ENCODE measurements at places on chromosomes 3 and 15. TPM values are rescaled to one million over a fixed set of nuclear protein-coding genes. Genes with fewer than 3 reads are reported as not detected.
A peak's percentile ranks its signal among the peaks of the same experiment; 100 is the strongest.

The EPHB1 gene
- 0.46 TPM for total RNA-seq

The TMEM40 gene
- total RNA-seq = 1.3 TPM

The IQCH gene
- total RNA-seq = 3.9 TPM

The LDHAL6B gene
- not detected for total RNA-seq

The LRRIQ4 gene
- total RNA-seq = not detected

The C3orf85 gene
- not detected for total RNA-seq

The GNAT1 gene
- not detected for total RNA-seq

The ZNF860 gene
- 8.9 TPM for total RNA-seq

The FAM81A gene
- total RNA-seq = 7.3 TPM

The LRRC28 gene
- total RNA-seq = 39.3 TPM

The SLCO2A1 gene
- 0.62 TPM for total RNA-seq

The TBC1D21 gene
- total RNA-seq = not detected

DNA sequence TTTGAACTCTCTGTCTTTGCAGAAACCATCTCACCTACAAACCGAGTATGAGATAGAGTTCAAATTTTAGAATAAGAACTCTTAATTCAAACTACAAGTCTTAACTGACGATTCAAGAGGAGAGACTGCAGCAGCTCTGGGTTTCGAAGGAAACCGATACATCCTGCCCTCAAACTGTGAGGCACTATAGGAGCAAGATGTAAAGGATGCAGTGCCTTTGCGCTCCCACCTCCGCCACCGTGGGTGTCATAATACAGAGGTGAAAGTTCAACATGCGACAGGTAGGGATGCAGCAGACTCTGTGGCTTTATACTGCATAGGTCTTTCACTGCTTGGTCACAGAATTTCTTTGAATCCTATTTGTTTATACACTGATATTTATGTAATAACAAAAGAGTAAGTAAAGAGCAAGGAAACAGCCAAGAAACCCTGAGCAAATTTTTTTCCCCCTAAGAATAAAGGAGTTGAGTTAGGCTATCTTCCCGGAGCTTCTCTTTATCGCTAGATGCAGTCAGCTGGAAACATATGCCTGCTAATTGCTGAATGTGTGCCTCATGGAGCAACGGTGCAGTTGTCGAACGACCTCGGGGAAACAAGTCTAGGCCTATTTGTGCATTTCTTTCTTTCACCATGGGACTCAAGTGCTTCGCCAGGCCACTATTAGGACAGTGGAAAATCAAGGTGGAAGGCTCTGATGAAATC, 1097.6 kb upstream of the CFAP20DC start:
- DNase-seq = no peak

GRCh38 chr3:142958707-142959106, 4.8 kb downstream of the PAQR9 start:
- peak; percentile 17 for DNase-seq

DNA sequence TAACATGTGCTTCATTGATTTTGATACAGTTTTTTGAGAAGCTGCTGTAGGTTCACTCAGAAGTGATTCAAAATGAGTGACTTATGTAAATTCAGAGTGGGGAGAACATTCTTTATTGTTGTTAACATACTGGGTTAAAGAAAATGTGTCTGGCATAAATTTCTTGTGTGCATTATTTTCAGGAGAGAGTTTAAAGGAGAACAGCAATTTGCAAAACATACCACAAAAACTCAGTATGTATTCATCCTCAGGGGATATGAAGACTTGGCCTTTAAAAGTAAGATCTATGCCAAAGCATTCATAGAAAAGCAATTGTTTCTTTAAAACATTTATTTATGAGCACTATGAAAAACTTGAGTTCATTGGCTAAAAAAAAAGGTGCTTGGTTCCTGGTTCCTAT, 1089.8 kb downstream of the ROBO2 start:
- no peak for DNase-seq

DNA sequence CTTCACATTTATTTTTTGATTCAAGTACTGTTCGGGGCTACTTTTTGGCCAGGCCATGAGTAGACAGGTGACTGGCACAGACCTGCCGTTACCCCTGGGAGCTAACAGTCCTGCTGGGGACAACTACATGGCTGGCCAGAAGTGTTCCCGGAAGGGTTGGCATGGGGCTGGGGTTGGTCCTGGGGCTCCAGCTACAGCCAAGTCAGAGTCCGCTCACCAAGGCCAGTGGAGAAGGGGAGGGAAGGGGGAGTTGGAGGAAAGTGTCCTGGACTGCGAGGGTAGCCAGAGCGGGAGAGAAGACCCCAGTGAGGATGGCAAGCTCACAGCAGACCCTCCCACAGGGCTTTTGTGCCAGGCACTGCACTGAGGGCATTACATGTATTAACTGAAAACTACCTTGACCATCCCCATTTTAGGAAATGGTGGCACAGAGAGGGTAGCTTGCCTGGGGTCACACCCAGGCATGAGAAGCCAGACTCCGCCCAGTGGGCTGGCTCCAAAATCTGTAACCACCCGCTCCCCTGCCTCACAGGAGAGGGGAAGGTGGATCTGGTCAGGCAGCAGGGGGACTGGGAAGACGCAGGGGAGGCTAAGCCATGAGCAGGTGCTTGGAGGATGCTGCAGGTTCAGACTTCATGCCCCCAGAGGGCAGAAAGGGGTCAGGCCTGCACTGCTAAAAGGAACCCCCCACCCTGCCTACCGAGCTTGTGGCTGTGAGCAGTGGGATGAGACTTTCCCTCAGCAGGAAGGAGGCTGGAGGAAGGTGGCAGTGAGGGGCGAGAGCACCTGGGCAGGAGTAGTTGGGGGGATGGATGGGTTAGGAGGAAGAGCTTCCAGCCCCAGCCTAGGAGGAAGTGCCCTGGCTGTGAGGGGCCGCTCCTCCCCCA, 38.3 kb upstream of the ESYT3 start:
- no peak for DNase-seq

- no peak for DNase-seq
Measured at GRCh38 chr15:60264566-60264965, 133.2 kb downstream of the ANXA2 start.

GRCh38 chr3:179967622-179968021, 69.1 kb downstream of the PEX5L start:
- no peak for DNase-seq

- no peak for DNase-seq
Measured at GRCh38 chr3:11346416-11346815, 74.2 kb downstream of the ATG7 start.

DNA sequence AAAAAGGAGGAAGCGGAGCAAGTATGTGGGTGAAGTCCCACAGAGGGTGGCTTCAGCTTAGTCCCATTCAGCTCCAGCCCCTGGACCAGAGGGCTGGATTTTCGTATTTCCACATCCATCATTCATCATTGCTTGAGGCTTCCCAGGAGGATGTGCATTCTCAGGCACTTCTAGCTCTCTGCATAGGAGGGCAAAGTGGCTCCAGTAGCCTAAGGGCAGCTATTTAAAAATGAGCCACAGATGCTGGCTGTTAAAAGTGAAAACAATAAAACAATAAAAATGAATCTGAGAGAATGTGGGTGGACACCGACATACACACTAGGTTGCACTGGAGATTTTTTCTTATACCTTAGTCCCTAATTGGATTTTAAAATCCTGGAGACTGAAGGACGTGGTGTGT, 629.2 kb upstream of the ZNF385D start:
- DNase-seq = no peak

GRCh38 chr15:47516972-47517371, 200.3 kb upstream of the SEMA6D start:
- DNase-seq = no peak

- DNase-seq = no peak
Measured at GRCh38 chr15:21260966-21261395, 179.3 kb downstream of the POTEB3 start.

DNA sequence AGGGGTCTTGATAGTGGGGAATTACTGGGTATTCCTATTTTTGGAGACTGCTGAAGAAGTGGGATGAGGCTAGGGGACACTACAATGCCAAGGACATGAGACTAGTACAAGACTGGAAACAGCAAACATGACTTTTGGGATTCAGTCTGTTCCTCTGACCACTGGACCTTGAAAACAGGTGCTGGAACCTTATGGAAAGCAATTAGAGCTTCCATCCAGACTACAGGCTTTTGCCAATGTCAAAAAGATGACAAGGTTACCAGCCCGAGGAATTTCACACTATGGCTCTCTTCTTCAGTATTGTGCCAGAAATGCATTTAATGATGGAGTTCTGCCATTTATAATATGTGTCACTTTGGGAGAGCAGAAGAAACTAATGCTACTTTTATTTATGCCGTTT, 282.6 kb downstream of the GAP43 start:
- DNase-seq = no peak

- peak; percentile 61 for DNase-seq
Measured at GRCh38 chr3:114383875-114384557, 90.2 kb downstream of the TIGIT start.

DNA sequence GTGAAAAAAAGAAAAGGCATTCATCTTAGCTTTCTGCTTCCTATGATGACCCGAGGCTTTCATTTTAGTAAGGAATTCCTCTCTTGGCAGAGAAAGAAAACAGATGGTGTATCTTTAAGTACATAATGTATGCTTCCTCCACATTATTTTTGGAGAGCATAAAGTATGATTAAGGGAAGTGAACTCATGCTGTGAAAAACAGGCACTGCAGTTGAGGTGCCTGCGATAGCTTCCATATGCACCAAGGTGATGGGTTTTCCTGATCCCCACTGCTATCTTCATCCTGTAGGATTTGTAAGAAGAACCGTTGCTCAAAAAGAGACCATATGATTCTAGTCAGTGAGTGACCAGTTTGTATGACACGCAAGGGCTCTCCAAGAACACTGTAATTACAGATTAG, 411.5 kb upstream of the MCTP2 start:
- DNase-seq = no peak

- no peak for DNase-seq
Measured at GRCh38 chr3:28912120-28912885, 368.6 kb upstream of the RBMS3 start.

DNA sequence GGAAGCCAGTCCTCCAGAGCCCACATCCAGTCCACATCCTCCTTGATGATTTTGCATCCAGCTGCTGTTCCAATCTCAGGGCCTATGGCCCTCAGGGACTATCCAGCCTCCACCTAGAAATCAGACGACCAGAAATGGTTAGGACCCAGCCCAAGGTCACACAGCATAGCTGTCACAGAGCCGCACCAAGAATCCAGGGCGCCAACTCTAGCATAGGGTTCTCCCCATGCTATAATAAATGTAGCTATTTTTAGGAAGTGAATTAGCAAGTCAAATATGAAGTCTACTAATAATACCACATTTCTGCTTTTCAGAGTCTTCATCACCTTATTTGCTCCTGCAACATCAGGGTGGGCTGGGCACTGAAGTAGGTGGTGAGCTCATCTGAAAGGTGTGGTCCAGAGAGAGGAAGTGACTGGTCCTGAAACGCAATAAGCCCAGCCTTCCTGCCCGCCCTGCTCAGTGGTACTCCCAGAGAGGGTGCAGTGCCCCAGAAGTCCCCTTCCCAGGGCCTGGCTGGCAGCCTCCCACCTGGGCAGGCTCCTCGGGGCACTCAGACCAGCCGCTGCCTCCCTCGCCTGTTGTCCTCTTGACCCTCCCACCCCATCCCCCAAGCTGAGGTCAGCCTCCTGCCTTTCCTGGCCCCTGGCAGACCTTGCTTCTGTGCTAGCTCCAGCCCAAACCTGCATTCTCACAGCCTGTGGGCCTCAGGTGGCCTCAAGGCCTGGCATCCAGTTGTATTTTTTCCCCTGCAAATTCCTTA, 17.6 kb upstream of the CYP11A1 start:
- DNase-seq = no peak

DNA sequence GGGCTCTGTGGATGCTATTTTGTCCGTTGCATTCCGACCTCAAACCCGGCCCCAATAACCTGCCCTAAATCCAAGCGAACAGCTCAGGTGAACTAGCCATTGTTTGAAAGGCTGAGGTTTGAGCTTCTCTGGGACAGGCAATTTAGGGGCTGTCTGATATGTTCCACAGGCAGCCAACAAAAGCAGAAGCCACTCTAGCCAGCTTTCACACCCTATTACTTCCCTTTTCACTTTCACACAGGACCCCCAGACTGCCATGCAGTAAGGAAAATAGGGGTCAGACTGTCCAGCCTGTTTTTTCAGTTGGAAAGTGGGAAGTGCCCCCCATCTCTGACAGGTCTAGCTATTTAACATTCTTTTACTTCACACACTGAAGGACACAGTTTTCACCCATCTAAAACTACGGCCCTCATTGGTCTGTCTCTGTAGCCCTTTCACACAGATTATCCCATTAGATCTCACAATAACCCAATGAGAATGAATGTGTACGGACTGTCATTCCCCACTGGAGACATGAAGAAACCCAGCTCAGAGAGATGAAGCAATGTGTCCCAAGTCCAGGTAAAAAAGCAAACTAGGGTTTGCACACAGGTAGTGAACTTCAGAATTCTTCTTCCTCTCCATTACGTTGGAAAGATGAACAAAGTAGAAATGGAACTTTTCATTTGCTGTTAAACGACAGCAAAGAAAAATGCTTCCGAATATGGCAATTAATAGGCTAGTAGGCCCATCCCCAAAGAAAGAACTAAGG, 1.9 kb downstream of the CCDC12 start:
- DNase-seq = no peak

- DNase-seq = no peak
Measured at GRCh38 chr15:98651036-98651481, 2.7 kb downstream of the IGF1R start.

DNA sequence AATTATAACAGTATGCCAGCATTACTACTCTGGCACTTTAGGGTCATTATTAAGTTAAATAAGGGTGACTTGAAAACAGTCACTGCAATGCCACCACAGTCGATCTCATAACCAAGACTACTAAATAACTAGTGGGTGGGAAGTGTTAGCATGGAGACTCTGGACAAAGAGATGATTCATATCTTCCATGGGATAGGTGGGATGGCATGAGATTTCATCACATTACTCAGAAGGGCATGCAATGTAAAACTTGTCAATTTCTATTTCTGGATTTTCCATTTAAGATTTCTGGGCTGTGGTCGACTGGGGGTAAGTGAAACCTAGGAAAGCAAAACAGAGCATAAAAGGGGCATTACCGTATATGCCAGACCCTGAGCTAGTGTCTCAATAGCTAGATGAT, 538.9 kb upstream of the GRM7 start:
- no peak for DNase-seq

GRCh38 chr3:11185564-11186317, 31.4 kb downstream of the HRH1 start:
- DNase-seq = peak; percentile 36

DNA sequence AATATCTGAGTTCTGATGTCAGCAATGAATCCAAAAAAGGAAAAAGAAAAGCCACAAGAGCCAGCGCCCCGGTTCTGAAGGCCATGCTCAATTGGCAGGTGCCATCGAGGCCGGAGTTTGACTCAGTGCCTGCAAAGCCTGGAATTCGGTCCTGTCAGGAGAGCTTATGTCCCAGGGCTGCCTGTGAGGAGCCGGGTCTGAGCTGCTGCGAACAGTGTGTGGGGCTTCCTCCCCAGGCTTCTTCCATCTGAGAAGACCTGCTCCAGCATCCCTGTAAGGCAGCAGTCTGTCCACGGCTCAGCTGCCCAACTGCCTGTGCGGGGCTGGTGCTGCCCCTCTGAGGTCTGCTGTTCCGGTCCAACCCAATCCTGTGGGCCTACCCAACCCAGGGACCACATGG, 46.1 kb downstream of the ROPN1B start:
- DNase-seq = no peak

- DNase-seq = no peak
Measured at GRCh38 chr3:185837414-185837813, 12.6 kb upstream of the IGF2BP2 start.

- no peak for DNase-seq
Measured at GRCh38 chr15:66841953-66842681, 140.1 kb downstream of the SMAD6 start.

GRCh38 chr15:35606450-35606779, 60.5 kb upstream of the DPH6 start:
- no peak for DNase-seq
